ENCODE measurements at places on chromosomes 4 and X. TPM values are rescaled to one million over a fixed set of nuclear protein-coding genes. Genes with fewer than 3 reads are reported as not detected.
A peak's percentile ranks its signal among the peaks of the same experiment; 100 is the strongest.

Gene CENPE
- 0.31 TPM for total RNA-seq

DNA sequence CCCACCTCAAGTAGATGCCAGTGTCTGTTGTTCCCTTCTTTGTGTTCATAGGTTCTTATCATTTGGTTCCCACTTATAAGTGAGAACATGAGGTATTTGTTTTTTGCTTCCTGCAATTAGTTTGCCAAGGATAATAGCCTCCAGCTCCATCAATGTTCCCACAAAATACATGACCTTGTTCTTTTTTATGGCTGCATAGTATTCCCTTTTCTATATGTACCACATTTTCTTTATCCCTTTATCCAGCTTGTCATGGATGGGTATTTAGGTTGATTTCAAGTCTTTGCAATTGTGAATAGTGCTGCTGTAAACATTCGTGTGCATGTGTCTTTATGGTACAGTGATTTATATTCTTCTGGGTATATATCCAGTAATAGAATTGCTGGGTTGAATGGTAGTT, 138.4 kb downstream of the GLRA3 start:
- no peak for DNase-seq

Gene TBC1D9
- total RNA-seq: 17.2 TPM

DNA sequence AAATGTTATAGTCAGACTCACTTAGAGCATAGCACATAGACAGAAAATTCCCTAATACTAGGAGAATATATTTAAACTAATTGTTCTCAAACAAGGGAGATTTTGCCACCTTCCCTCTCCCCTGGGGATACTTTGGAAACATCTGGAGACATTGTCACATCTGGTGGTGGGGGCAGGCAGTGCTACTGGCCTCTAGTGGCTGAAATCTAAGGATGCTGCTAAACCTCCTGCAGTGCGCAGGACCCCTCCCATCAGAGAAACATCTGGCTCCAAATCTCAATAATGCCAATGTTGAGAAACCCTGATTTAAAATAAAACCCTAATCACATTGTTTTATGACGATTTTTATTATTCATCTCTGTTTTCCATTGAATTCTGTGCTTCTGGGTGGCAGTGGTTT, 244.9 kb downstream of the FRMPD4 start:
- DNase-seq: no peak

DNA sequence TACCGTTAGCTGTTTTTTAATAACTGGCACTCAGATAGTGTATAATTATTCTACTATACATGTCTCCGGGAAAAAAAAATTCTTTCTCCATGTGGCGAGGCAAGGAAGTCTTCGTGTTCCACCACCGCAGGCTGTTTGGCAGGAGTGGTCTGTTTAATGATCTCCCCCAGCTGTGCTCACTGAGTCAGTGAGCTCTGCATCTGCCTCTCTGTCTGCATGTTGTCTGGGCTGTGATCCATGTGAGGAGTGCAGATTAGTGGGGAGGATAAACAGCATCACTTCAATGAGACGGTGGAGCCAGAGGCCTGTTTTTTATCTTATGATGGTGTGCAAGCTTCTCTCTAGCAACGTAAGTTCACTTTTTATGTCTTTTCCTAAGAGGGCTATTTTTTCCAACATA, 69.8 kb downstream of the RPS3A start:
- DNase-seq: peak; percentile 70

- DNase-seq: no peak
Observed at GRCh38 chr4:137070614-137071013, 461.7 kb downstream of the PCDH18 start.

Gene IQSEC2
- total RNA-seq: 10.8 TPM

Gene ARAP2
- 8.6 TPM for total RNA-seq

GRCh38 chr4:76513482-76513881, 78.5 kb downstream of the SHROOM3 start:
- no peak for DNase-seq

GRCh38 chrX:136810493-136810892, 29.8 kb upstream of the ARHGEF6 start:
- no peak for DNase-seq

Gene ATG4A
- total RNA-seq: 17.2 TPM

GRCh38 chr4:33998291-33998690, 2246.0 kb downstream of the ARAP2 start:
- no peak for DNase-seq

GRCh38 chr4:147335183-147335582, 145.7 kb upstream of the EDNRA start:
- DNase-seq: no peak
